Activated CD8-positive, alpha-beta T cell treated with anti-CD3 and anti-CD28 coated beads, Interleukin-2, amount 10 ng/mL, durations not matched to agents 7 days and 5 days (primary cell): ENCODE measurements at places on chromosomes 1 and 21. TPM values are rescaled to one million over a fixed set of nuclear protein-coding genes. Genes with fewer than 3 reads are reported as not detected.

PM20D1 gene
- 0.55 TPM for total RNA-seq

DPT gene
- total RNA-seq, result not detected

CRB1 gene
- not detected for total RNA-seq

TNFRSF4 gene
- total RNA-seq, result 2.9 TPM

BMP8A gene
- total RNA-seq, result not detected

CLIC6 gene
- 0.21 TPM for total RNA-seq

DMRTA2 gene
- not detected for total RNA-seq

C2CD4D gene
- 0.26 TPM for total RNA-seq

FCRLB gene
- total RNA-seq, result 0.97 TPM

- H3K27ac ChIP-seq, result peak overlapping the region; percentile 88
- no peaks in the 10 kb centered on the region for H3K27me3 ChIP-seq
- H3K36me3 ChIP-seq, result peaks cover 43% of the 10 kb centered on the region
- H3K4me3 ChIP-seq, result peak overlapping the region; percentile 74
- peak; percentile 76 for DNase-seq
Measured at GRCh38 chr1:109502364-109502851, 7.1 kb downstream of the AMIGO1 start.

- peaks cover 2% of the 10 kb centered on the region for H3K27me3 ChIP-seq
- no peak overlapping the region for H3K27ac ChIP-seq
- H3K4me1 ChIP-seq, result no peaks in the 10 kb centered on the region
- peak; percentile 59 for DNase-seq
Measured at GRCh38 chr1:221478050-221478949, 263.6 kb downstream of the DUSP10 start.

GRCh38 chr1:245561665-245562234 lies 407.0 kb downstream of the KIF26B start:
- no peaks in the 10 kb centered on the region for H3K4me1 ChIP-seq
- H3K27ac ChIP-seq, result no peak overlapping the region
- DNase-seq, result no peak

DNA sequence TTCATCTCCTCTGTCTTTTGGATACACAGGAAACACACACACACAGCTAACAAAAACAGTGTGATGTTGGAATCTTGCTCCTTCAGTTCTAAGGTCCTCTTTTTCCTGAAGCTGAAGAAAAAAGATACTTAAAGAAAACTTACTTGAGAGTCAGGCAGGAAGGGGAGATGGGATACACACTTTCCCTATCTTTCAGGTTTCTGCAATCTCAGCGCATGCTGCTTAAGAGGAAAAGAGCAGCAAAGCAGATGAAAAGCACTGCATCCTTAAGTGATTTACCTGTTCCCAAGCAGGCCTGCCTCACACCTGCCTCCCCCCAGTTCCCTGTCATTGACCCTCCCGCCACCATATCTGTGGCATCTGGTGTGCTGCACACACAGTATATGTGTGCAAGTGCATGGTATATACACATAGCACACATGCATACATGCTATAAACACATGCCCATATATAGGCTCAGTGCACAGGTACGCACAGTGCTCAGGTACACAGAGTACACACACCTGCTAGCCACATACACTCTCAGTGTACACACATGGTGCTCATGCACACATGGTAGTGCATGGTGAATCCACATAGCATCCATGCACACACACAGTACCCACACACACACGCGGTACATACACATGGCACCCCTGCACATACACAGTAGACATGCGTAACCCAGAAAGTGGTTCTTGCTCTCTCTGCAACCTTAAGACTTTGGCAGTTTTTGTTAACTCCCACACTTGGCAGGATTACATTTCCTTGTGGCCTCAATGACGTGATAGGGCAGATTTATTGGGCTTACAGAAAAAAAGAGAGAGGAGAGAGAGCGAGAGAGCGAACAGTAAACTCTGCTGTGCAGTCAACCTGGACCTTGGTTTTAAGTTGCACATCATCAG lies 166.9 kb downstream of the TOMM20 start:
- peak overlapping the region; percentile 93 for H3K27ac ChIP-seq
- H3K4me1 ChIP-seq, result peaks cover 86% of the 10 kb centered on the region
- no peak for DNase-seq
- H3K36me3 ChIP-seq, result peaks cover 8% of the 10 kb centered on the region
- H3K27me3 ChIP-seq, result no peaks in the 10 kb centered on the region
- H3K4me3 ChIP-seq, result peak overlapping the region; percentile 66

GRCh38 chr1:204146965-204147364 lies 4.9 kb downstream of the ETNK2 start:
- H3K4me3 ChIP-seq, result no peak overlapping the region
- no peak for DNase-seq
- H3K27me3 ChIP-seq, result peaks cover 14% of the 10 kb centered on the region
- no peaks in the 10 kb centered on the region for H3K36me3 ChIP-seq

- peak overlapping the region; percentile 85 for H3K27ac ChIP-seq
- no peak overlapping the region for H3K4me3 ChIP-seq
- H3K36me3 ChIP-seq, result peaks cover 59% of the 10 kb centered on the region
- DNase-seq, result no peak
- peaks cover 68% of the 10 kb centered on the region for H3K4me1 ChIP-seq
- no peaks in the 10 kb centered on the region for H3K27me3 ChIP-seq
Measured at GRCh38 chr1:209766051-209766450, 10.2 kb downstream of the TRAF3IP3 start.

DNA sequence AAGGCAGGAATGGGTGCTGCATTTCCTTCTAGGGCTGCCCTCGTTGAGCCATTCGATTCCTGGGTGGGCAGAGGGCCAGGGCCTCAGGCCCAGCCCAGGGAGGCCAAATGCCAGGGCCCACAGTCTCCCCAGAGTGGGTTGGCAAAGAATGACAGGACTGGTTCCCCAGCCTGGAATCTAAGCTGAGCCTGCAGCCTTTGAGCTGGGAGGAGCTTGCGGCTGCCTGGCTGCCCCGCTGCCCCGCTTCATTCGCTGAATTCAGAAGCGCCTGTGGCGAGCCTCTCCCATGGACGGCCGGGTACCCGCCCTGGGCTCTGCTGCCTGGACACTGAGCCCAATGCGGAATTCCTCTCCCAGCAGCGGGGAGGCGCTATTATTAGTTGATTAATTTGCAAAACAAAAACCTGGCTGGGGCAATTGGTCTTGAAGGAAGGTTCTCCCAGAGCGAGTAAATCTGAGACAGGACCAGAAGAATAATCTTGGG lies 32.3 kb upstream of the TARDBP start:
- no peak overlapping the region for H3K27ac ChIP-seq
- DNase-seq, result no peak
- no peak overlapping the region for H3K4me3 ChIP-seq

DNA sequence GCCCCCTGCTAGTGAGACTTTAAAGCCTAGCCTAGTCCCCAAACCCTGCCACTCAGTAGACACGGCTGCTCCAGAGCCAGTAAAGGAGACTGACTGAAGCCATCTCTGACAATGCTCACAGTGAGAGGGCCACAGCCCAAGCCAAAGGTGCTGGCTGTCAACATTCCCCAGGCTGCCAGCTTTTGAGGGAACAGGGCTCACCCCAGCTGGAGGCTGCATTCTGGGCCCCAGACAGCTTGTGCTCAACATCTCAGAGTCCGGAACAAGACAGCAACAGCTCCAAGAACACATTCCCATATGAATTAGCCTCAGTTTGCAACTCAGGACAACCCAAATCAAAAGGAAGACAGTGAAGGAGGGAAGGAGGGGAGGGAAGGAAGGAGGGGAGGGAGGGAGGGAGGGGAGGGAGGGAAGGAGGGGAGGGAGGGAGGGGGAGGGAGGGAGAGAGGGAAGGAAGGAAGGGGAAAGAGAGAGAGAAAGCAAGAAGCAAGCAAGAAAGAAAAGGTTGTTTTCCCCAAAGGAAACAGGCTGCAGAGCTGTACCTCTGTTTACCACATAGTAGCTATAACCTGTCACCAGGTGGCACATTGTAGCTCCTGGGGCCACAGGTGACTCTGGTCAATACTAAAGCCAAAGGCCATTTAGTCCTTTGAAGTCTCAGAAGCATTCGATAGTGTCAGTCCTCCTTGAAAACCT lies 5.4 kb downstream of the ARTN start:
- peaks cover 13% of the 10 kb centered on the region for H3K4me1 ChIP-seq
- peaks cover 7% of the 10 kb centered on the region for H3K27me3 ChIP-seq
- DNase-seq, result no peak
- H3K36me3 ChIP-seq, result peaks cover 2% of the 10 kb centered on the region

DNA sequence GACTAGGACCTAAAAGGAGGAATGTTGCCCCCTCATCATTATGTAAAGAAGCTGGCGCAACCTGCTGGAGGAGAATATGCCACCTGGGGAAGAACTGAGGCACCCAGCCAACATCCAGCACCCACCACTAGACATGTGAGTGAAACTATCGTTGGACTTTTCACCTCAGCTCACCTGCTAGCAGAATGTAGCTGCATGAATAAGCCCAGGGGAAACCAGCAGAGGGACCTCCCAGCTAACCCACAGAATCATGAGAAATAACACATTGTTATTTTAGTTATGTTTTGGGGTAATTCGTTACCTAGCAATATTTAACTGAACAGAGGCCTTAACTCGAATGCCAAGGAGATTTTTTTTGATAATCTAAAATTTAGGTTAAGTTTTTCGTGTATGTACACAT lies 542.5 kb upstream of the DAB1 start:
- H3K4me3 ChIP-seq, result no peak overlapping the region
- H3K36me3 ChIP-seq, result no peaks in the 10 kb centered on the region
- H3K27me3 ChIP-seq, result no peaks in the 10 kb centered on the region

- H3K4me3 ChIP-seq, result no peak overlapping the region
- H3K27ac ChIP-seq, result no peak overlapping the region
- no peaks in the 10 kb centered on the region for H3K27me3 ChIP-seq
- no peaks in the 10 kb centered on the region for H3K36me3 ChIP-seq
- DNase-seq, result no peak
Measured at GRCh38 chr21:18722193-18722592, 318.6 kb upstream of the TMPRSS15 start.

GRCh38 chr1:153380711-153381110 lies 5.3 kb upstream of the S100A12 start:
- no peak overlapping the region for H3K4me3 ChIP-seq
- no peaks in the 10 kb centered on the region for H3K36me3 ChIP-seq

DNA sequence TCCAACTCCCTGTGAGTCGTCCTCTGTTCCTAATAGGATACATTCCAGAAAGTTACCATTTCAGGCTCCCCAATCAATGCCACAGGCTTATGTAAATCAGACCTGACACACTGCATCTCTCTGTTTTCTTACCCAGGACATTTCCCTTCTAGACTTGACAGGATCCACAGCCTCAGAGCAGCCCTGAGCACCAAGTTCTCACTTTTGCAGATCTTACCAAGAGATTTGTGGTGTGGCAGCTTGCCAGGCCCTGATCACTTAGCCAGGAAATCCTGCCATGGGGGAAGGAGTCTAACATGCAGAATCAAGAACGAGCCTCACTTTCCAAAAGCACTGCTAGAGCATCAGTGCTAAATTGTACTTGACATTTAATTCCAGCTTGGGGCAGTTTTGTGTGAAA lies 202.9 kb downstream of the TBX15 start:
- no peak for DNase-seq
- H3K36me3 ChIP-seq, result no peaks in the 10 kb centered on the region
- H3K4me3 ChIP-seq, result no peak overlapping the region
- H3K4me1 ChIP-seq, result no peaks in the 10 kb centered on the region
- no peak overlapping the region for H3K27ac ChIP-seq
- no peaks in the 10 kb centered on the region for H3K27me3 ChIP-seq

DNA sequence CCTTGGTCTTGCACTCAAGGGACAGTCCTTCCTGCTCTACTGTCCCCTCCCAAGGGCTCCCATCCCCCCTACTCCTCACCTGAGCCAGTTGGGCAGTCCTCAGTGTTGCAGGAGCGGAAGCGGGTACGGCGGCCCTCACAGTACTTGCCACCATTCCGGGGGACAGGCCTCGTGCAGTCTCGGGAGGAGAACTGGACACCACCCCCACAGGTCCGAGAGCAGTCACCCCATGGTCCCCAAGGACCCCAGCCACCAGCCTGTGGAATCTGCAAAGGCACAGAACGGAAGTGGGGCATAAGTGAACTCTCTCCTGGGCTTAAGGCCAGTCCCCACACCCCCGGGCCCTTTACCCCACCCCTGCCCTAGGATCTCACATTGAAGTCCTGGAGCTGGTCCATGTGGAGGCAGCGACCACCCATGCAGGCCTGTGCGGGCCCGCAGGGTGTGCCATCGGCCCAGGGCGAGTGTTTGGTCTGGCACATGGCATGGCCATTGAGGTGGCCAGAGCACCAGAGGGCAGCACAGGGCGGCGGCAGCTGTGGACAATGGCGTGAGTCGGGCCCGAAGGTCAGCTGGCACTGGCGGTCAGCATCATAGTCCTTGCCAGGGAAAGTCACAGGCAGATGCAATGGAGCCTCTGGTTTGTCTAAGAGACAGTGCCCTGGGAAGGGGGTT lies 5.2 kb downstream of the ADAMTS4 start:
- H3K27ac ChIP-seq, result peak overlapping the region; percentile 34
- peaks cover 53% of the 10 kb centered on the region for H3K4me1 ChIP-seq
- H3K36me3 ChIP-seq, result no peaks in the 10 kb centered on the region
- H3K4me3 ChIP-seq, result no peak overlapping the region
- H3K27me3 ChIP-seq, result no peaks in the 10 kb centered on the region

GRCh38 chr1:219324629-219325367 lies 151.1 kb downstream of the LYPLAL1 start:
- no peak for DNase-seq
- no peaks in the 10 kb centered on the region for H3K27me3 ChIP-seq

DNA sequence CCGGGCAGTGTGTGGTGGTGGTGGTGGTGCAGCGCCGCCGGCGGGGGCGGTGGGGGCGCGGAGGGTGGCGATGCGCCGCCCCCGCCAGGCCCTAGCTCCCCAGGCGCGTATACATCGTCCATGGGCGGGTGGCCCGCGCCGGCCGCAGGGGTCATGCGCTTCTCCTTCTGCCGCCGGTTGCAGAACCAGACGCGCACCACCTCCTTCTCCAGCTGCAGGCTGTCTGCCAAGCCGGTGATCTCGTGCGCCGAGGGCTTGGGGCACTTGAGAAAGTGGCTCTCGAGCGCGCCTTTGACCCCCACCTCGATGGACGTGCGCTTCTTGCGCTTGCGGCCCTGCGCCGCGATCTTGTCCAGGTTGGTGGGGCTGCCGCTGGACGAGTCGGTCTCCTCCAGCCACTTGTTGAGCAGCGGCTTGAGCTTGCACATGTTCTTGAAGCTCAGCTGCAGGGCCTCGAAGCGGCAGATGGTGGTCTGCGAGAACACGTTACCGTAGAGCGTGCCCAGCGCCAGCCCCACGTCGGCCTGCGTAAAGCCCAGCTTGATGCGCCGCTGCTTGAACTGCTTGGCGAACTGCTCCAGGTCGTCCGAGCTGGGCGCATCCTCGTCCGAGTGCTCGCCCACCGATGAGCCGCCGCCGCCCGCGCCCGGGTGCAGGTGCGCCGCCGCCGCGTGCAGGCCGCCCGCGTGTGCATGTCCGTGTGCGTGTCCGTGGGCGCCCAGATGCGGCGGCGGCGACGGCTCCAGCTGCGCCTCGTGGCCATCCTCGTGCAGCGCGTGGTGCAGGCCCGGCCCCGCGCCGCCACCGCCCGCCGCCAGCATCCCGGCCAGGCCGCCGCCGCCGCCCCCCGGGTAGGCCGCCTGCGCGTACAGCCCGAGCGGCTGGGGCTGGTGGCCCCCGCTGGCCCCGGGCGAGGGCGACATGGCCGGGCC lies 926 bp downstream of the POU3F1 start:
- H3K4me1 ChIP-seq, result peaks cover 10% of the 10 kb centered on the region
- peak overlapping the region; percentile 8 for H3K4me3 ChIP-seq
- DNase-seq, result no peak
- H3K27ac ChIP-seq, result no peak overlapping the region
- H3K27me3 ChIP-seq, result peaks cover 56% of the 10 kb centered on the region
- H3K36me3 ChIP-seq, result no peaks in the 10 kb centered on the region
